ENCODE measurements at places on chromosomes 4 and X. TPM values are rescaled to one million over a fixed set of nuclear protein-coding genes. Genes with fewer than 3 reads are reported as not detected.

DNA sequence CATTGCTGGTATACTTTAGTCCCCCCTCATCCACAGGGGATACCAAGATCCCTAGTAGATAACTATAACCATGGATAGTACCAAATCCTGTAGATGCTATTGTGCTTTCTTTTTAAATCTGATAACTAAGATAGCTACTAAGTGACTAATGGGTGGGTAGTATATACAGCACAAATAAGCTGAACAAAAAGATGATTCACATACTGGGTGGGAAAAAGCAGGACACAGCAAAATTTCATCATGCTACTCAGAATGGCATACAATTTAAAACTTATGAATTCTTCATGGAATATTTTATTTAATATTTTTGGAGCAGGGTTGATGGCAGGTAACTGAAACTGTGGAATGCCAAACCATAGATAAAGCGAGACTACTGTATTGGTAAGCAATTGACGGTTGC is 161.6 kb downstream of the IL15 start:
- no peak for DNase-seq
- H3K27me3 ChIP-seq, result no peaks in the 10 kb centered on the region
- no peaks in the 10 kb centered on the region for H3K36me3 ChIP-seq
- no peak overlapping the region for H3K4me3 ChIP-seq

Gene MAGEA2B
- 21.8 TPM for total RNA-seq

DNA sequence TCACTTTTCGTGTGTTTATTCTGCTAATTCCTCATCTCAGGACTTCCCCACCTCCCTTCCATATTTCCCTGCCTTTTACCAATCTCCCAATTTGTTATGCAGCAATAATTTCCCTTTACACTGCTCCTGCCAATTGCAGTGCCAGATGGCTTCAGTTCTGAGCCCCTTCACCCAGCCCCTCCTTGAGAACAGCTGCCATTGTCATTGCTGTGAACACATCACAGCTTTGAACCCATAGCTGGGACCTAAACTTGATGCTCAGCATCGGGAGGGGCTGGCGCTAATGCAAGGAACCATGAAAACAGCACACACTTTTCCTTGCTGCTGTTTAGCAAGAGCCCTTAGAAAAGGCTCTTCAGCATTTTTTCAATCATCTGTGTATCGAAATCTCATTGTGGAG is 104.9 kb downstream of the ALPK1 start:
- no peaks in the 10 kb centered on the region for H3K36me3 ChIP-seq
- DNase-seq, result no peak
- H3K4me3 ChIP-seq, result no peak overlapping the region
- no peak overlapping the region for H3K27ac ChIP-seq

GRCh38 chr4:176090115-176090514 is 24.5 kb downstream of the WDR17 start:
- no peaks in the 10 kb centered on the region for H3K36me3 ChIP-seq
- no peak overlapping the region for H3K27ac ChIP-seq
- H3K27me3 ChIP-seq, result no peaks in the 10 kb centered on the region
- no peak for DNase-seq

DNA sequence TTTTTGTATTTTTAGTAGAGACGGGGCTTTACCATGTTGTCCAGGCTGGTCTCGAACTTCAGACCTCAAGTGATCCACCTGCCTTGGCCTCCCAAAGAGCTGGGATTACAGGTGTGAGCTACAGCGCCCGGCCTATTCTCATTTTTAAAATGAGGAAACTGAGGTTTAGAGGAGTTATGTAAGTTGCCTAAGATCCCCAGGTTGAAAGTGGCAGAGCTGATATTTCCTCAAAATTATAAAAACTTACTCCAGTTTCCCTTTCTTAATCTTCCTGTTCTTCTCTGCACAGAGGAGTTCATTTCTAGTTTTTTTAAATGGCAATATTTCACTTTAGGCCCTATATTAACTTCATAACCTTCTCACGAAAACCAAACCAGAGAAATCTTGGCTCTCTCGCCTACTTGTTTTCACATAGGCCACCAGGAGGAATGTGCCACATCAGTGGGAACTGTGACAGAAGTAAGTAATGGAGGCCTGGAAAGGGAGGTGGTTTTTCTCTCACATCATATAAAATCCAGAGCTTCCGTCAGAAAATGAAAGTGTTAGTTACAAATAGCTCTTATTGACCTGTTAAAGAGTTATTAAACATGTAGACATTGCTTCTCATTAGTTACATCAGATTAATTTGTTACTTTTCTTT is 16.1 kb upstream of the RS1 start:
- DNase-seq, result no peak
- no peaks in the 10 kb centered on the region for H3K4me1 ChIP-seq
- H3K27ac ChIP-seq, result no peak overlapping the region
- H3K4me3 ChIP-seq, result no peak overlapping the region
- no peaks in the 10 kb centered on the region for H3K36me3 ChIP-seq

Gene H2BW2
- not detected for total RNA-seq

DNA sequence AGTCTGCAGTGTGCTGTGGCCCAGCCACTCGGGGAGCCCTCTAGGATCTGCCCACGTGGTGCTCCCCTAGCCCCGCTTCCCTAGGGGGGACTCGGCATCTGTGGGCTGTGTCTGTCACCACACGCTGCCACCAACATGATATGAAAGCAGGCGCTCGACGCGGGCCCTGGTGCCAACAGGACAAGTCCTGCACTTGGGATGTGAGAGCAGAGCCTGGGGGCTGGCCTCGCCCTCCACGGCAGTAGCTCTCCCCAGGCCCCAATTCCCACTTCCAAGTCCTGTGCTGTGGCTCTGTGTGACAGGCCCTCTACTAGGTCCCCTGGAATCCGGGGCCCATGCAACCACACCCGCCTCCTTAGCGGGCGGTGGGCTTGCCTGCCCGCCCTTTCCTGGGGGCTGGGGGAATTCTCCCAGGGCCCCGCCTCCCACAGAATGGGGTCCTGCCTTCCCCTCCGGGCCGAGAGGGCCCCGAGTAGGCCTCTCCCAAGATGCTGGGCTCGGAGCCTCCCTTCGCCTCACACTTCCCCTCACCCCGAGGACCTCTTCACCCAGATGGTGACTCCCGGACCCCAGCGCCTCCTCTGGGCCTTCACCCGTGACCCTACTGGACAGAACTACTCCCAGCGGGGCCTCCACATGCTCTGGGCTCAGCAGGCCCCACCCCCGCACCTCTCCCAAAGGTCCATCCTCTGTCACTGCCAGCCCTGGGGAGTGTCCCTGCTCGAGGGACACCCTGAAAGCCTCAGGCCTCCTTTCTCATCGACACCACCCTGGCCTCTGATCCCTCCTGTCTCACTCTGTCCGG is 11.2 kb downstream of the LRPAP1 start:
- H3K4me1 ChIP-seq, result no peaks in the 10 kb centered on the region
- H3K27me3 ChIP-seq, result no peaks in the 10 kb centered on the region
- DNase-seq, result no peak
- H3K4me3 ChIP-seq, result no peak overlapping the region
- peaks cover 29% of the 10 kb centered on the region for H3K36me3 ChIP-seq

Gene RAP1GDS1
- total RNA-seq, result 40.8 TPM

DNA sequence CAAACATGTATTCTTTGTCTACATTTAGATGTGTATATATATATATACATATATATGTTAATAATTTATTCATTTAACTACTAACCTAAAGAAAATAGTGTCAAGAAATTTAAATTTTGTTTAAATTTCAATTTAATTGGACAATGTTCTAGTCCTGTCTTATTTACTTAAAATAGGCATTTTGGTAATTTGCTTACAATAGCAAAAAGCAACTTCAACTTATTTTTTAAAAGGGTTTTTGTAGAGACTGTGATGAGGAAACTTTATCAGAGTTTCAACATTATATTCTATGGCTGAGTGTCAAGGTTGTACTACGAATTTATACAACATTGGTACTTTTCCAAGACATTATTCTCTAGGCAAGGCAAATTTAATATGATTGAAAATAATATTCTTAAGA is 212.0 kb upstream of the ARSJ start:
- no peaks in the 10 kb centered on the region for H3K36me3 ChIP-seq
- H3K4me3 ChIP-seq, result no peak overlapping the region
- no peaks in the 10 kb centered on the region for H3K4me1 ChIP-seq
- no peak overlapping the region for H3K27ac ChIP-seq

DNA sequence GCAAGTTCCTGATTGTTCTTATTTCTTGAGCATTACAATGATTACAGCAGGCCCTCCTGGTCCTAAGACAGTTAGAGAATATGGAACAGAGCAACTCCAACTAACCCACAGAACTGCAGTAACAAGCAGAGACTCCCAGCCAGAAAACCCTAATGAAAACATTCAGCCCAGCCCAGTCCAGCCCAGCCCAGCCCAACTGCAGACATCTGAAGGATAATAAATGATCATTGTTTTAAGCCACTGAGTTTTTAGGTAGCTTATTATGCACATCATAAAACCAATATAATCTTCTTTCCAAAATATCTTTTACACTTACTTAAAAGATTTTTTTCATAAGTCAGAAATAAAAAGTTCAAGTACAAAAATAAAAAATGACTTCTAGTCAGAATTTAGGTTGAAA is 51.3 kb downstream of the SPOCK3 start:
- no peak overlapping the region for H3K4me3 ChIP-seq
- H3K36me3 ChIP-seq, result no peaks in the 10 kb centered on the region
- no peak for DNase-seq
- H3K4me1 ChIP-seq, result no peaks in the 10 kb centered on the region

- H3K4me1 ChIP-seq, result peaks cover 85% of the 10 kb centered on the region
- no peaks in the 10 kb centered on the region for H3K27me3 ChIP-seq
- DNase-seq, result no peak
- peak overlapping the region; percentile 82 for H3K27ac ChIP-seq
- H3K4me3 ChIP-seq, result no peak overlapping the region
Observed at GRCh38 chr4:169252339-169253112, 18.2 kb downstream of the SH3RF1 start.

Gene CAPN6
- 0.10 TPM for total RNA-seq

- H3K27me3 ChIP-seq, result no peaks in the 10 kb centered on the region
- H3K4me1 ChIP-seq, result no peaks in the 10 kb centered on the region
- H3K36me3 ChIP-seq, result no peaks in the 10 kb centered on the region
- peak overlapping the region; percentile 35 for H3K27ac ChIP-seq
- no peak for DNase-seq
- H3K4me3 ChIP-seq, result peak overlapping the region; percentile 73
Observed at GRCh38 chrX:153469811-153470410, 465 bp downstream of the HAUS7 start.

DNA sequence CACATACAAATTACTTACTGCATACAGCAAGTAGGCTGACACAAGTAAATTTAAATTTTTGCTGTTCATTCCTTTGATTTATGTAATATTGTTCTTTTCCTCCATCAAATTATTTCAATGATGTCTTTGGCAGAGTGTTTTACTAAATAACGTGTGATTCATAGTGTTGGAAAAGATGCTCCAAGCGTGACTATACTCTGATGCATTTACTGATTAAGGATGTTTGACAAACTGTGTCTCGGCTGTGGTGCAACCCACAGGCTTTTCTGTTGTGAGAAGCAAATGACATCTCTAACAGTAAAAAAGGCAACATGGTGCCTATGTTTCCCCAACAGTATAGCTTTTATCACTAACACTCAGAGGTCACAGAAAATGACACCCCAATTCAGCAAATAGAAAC is 540.9 kb downstream of the PPP4R3C start:
- no peak overlapping the region for H3K27ac ChIP-seq
- no peak for DNase-seq
- no peaks in the 10 kb centered on the region for H3K27me3 ChIP-seq
- no peaks in the 10 kb centered on the region for H3K4me1 ChIP-seq
- no peaks in the 10 kb centered on the region for H3K36me3 ChIP-seq
- no peak overlapping the region for H3K4me3 ChIP-seq

Gene CYLC1
- total RNA-seq, result not detected

- H3K27me3 ChIP-seq, result no peaks in the 10 kb centered on the region
- peaks cover 34% of the 10 kb centered on the region for H3K4me1 ChIP-seq
- no peak overlapping the region for H3K27ac ChIP-seq
- H3K4me3 ChIP-seq, result no peak overlapping the region
Observed at GRCh38 chrX:70436343-70436742, 8.3 kb upstream of the DLG3 start.

Gene EGFL6
- total RNA-seq, result not detected

- no peaks in the 10 kb centered on the region for H3K36me3 ChIP-seq
- DNase-seq, result no peak
- no peak overlapping the region for H3K27ac ChIP-seq
- no peaks in the 10 kb centered on the region for H3K4me1 ChIP-seq
- no peak overlapping the region for H3K4me3 ChIP-seq
Observed at GRCh38 chr4:148608968-148609367, 166.8 kb upstream of the NR3C2 start.

GRCh38 chrX:11380187-11380844 is 87.1 kb downstream of the AMELX start:
- no peak overlapping the region for H3K4me3 ChIP-seq
- H3K27me3 ChIP-seq, result no peaks in the 10 kb centered on the region
- H3K36me3 ChIP-seq, result no peaks in the 10 kb centered on the region
- H3K4me1 ChIP-seq, result no peaks in the 10 kb centered on the region

Gene USP17L11
- total RNA-seq, result 0.15 TPM

Gene SPOCK3
- total RNA-seq, result 1.7 TPM

DNA sequence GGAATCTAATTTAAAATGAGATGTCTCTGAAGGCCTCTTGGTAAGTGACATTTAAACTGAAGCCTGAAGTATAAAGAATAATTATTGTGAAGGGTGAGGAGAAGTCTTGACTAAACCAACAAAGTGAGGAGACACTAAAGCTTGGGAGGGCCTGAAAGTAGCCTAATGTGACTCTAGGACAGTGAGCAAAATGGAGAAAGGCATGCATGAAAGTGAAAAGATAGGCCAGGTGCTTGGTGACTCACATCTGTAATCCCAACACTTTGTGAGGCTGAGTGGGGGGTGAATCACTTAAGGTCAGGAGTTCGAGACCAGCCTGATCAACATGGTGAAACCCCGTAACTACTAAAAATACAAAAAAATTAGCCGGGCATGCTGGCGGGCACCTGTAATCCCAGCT is 46.9 kb upstream of the SMARCAD1 start:
- no peak for DNase-seq
- no peak overlapping the region for H3K4me3 ChIP-seq
- peaks cover 4% of the 10 kb centered on the region for H3K4me1 ChIP-seq
- no peaks in the 10 kb centered on the region for H3K36me3 ChIP-seq

- no peaks in the 10 kb centered on the region for H3K4me1 ChIP-seq
- H3K36me3 ChIP-seq, result no peaks in the 10 kb centered on the region
- H3K27me3 ChIP-seq, result no peaks in the 10 kb centered on the region
- no peak overlapping the region for H3K4me3 ChIP-seq
Observed at GRCh38 chr4:122635205-122635604, 14.3 kb upstream of the IL21 start.

- no peak overlapping the region for H3K4me3 ChIP-seq
- no peaks in the 10 kb centered on the region for H3K4me1 ChIP-seq
- H3K36me3 ChIP-seq, result no peaks in the 10 kb centered on the region
- DNase-seq, result no peak
- H3K27me3 ChIP-seq, result no peaks in the 10 kb centered on the region
- H3K27ac ChIP-seq, result no peak overlapping the region
Observed at GRCh38 chr4:92636038-92636806, 332.5 kb downstream of the GRID2 start.

GRCh38 chrX:14022019-14022418 is 7.7 kb downstream of the GEMIN8 start:
- H3K4me1 ChIP-seq, result peaks cover 3% of the 10 kb centered on the region
- no peak overlapping the region for H3K4me3 ChIP-seq
- DNase-seq, result no peak
- no peak overlapping the region for H3K27ac ChIP-seq
